ENCODE measurements at places on chromosomes 12 and 14.

DNA sequence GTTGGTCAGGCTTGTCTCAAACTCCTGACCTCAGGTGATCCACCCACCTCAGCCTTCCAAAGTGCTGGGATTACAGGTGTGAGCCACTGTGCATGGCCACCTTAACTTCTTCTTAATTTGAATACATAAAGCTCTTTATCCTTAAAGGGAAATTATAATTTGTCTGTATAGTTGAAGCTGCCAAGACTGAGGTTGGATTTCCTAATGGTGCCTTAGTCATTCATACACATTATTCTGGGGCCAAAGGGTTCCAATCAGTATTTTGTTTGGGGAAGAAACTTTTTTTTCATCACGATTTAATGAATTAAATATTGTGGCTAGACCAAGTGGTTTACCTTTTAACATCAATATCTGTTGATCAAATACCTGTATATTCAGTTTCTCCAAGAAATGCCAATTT, 135.9 kb downstream of the SYT1 start:
- no peak for DNase-seq

- DNase-seq, result no peak
These were observed 842.8 kb downstream of the VRK1 start for GRCh38 chr14:97640031-97640430.

DNA sequence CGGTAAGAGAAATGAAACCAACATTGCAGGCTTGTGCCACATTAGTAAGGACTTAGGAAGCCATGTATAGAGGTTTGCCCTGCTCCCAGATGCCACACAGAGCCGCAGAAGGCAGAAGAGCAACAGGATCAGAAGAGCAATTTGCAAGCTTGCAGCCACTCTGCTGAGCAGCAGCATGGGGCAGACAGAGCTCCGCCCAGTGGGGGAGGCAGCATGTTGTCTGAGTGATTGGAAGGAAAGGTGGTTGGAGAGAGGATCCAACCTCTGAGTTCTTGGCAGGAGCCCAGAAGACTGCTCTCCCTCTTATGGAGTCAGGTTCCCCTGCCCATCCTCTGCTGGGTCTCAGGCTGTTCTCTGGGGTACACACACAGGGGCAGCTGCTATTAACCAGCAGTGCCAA, 2.3 kb upstream of the KRT6A start:
- DNase-seq, result no peak

DNA sequence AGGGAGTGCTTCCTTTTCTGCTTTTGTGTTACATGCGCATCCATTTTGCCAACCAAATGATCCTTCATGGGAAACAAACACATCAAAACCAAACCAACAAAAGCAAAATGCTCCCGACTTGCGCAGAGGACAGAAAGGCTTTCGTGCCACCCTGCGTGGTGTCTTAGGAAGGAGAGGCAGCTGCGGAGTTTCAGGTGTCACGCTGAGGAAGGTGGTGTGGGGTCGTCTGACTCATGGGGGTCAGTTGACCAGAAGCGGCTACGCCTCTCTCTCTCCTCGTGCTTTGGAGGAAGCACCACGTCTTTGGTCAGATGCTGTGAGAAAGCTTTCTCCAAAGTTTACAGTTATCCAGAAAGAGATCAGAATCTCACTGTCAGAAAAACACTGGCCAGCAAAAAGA, 7.9 kb downstream of the EMP1 start:
- no peak for DNase-seq

DNA sequence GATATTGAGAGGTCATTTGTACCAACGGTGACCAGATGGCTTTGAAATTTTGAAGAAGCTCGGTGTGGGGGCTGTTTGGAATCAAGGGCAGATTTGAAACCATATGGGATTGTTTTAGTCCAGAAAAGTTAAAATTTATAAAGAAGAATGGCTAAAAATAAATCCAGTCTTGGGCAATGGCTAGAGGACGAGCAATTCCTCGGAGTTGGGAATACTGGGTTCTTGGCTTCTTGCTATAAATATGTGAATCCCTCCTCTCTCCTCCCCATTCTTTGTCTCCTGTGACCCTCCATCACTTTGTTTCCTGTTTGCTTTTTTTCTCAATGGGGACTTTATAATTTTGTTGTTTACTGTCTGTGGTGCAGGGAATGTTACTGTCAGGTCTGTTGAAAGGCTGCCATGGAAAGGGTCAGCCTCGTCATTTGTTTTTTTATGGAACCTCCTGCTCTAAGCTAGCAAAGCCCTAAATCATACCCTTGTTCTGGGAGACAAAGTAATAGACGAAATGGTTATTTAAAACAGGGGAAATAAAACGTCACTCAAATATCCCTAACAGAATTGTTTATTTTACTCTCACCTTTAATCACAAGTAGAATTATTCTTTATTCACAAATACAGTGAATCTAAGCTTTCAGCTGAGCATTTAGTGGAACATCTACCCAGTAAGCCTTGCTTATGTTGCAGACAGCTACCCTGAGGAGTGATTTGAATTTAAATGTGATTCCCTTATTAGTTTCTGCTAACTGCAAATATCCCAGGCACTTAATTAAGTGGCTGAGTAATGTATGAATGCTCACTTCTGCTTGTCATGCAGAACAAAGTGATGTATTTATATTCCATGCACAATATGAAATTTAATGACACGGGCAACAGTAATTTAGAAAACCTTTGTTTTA, 273.1 kb upstream of the NOVA1 start:
- no peak for DNase-seq

Data from heart left ventricle (tissue), 16 donors.